ENCODE measurements at places on chromosomes 7 and 10.

- no peak for DNase-seq
Observed at GRCh38 chr7:24384362-24385030, 100.5 kb downstream of the NPY start.

DNA sequence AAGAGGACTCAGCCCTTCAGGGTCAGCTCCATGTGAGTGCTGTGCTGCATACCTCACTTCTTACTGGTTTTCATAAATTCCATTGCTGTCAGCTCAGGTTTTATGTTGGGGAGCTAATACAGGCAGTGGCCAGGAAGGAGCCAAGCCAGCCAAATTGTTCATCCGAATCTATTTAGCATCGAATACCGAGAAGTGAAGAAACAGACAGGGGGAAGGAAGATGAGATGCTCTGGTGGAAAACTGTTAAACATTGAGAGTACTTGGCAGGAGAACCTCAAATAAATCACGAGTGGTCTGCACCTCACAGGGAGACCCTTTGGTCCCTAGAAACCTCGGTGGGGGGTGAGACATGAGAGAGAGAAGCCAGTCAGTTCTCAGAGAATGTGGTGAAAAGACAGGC is 196.0 kb upstream of the TMEM72 start:
- no peak for DNase-seq

- no peak for DNase-seq
Observed at GRCh38 chr7:33946094-33946699, 40.9 kb downstream of the BMPER start.

DNA sequence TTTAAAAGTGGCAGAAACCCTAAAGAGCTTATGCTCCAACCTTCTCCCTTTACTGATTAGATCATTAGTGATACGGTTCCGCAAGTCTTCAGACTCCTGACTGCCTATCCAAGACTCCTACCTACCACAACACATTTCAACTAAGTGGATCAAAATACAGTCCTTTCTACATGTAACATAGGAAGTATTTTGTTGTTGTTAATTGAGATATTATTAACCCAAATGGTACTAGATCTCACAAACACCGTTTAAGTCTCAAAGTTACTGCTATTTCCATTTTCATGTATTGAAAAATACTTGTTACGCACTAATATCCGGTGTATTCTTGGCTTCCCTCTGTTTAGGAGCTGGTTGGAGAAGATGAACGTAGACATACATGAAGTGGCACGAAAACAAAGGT is 1.1 kb downstream of the FAM237B start:
- DNase-seq, result no peak

GRCh38 chr7:27685209-27685608 is 22.5 kb upstream of the HIBADH start:
- DNase-seq, result no peak

DNA sequence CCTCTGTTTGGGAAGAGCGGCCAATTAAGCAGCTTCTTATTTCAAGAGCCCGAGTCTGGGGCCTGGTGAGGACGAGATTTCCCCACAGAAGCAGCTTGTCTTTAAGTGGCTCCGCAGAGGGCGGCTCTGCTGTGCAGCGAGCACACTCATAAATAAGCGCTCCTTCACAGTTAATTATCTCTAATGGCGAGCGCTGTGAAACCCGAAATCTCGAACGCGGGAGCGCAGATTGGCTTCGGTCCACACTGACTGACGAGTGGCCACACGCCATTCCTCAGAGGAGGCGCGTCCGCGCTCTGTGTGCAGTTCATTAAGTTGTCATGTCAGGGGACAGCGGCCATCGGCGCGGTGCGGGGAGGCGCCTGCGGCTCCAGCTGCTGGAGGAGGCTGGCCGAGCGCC is 560.9 kb downstream of the DNAJB6 start:
- DNase-seq, result no peak

GRCh38 chr7:45888185-45888992 is at the start of gene IGFBP1:
Gene IGFBP1, plus strand, starts transcription at chr7:45888488. Its CDS starts 165 bp downstream, at chr7:45888653.
- DNase-seq, result peak; percentile 29

DNA sequence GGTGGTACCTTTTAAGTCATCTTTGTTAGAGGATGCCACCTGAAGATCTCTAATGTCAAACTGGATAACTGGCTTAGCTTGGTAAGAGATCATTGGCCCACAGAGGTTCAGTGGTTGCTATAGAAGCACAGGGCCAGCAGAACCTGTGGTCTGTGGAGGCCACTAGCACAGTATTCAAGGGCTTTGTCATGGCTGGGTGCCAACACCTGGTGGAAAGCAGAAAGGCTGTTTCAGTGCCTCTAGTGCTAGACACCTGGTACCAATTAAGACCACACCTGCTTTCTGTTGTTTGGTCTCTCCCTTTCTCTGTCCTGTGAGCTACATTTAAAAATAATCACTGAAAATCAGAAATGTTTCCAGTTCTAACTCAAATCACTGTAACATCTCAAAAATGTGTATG is 10.0 kb upstream of the PCGF5 start:
- DNase-seq, result peak; percentile 99

GRCh38 chr7:114354306-114354705 is 60.3 kb upstream of the FOXP2 start:
- no peak for DNase-seq

- DNase-seq, result no peak
Observed at GRCh38 chr10:94216201-94216600, 146.5 kb downstream of the NOC3L start.

Measured in NCI-H2081 (cell line).